ENCODE measurements at places on chromosomes 1 and 21.

- peak; percentile 56 for DNase-seq
Observed at GRCh38 chr1:19240673-19241538, 10.4 kb downstream of the EMC1 start.

DNA sequence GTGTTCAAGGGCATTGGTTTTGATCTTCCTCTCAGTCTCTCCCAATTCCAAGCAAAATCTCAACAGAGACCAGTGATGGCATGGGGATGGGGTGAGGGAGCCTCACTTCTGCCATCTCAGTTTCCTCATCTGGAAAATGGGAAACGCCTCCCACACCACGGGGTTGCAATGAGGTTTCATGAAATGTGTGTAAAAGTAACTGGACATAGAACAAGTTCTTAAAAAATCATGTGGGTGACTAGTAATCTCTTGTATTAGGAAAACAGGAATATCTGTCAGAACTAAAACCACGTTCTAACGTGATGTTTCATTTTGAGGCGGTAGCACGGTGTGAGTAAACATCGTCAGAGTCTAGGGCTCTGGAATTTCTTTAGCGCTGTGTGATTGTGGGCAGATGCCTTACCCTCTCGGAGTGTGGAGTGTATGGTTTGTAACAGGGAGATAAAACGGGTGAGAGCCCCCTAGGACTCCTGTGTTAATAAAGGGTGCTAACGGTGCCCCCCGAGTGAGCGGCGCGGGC is 55.5 kb upstream of the DNAJC6 start:
- DNase-seq, result no peak

DNA sequence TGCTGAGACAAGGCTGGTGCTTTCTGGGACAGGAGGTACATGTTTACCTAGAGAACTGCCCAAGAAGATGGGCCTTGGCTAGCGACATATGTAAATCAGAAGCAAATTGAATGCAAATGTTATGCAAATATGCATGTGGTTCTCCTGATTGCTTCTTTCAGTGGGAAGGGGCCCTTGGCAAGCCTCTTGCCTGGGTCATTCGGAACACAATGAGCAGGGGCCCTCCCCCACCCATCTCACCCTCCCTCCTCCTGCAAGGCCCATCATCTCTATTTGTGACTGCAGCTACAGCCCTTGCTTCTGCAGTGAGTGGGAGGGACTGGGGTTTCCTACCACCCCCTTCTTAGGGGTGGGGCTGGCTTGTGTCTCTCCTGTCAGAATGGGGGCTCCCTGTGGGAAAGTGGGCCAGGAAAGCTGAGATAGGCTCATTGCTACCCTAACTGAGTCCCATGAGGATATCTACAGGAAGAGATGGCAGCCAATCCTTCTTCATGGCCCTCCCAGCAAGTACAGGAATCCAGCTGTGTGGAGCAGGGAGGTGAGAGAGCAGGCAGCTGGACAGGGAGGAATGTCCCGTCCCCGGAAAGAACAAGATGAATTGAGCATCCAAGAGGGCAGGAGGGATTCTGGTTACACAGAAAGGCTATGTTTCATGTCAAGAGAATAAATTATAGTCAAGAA is 31.0 kb downstream of the FOXD2 start:
- DNase-seq, result no peak

- DNase-seq, result no peak
Observed at GRCh38 chr1:160168609-160169369, 17.4 kb downstream of the ATP1A4 start.

DNA sequence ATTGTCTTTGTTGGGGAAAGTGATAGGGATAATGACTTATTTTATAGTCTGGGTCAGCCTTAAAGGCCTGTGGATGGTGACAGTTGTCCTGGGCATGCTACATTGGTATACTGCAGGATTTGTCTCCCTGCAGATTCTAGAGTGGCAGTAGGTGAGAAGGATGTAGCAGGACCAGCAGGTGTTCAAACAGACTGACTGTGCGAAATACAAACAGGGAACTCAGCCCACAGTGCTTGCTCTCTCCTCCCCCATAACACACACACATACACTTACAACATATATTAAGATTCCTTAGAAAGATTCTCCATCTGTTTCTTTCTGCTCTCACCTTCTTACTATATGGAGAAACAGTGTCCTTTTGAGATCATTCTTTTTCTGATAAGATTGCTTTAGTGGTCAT is 6.9 kb downstream of the PDE4B start:
- no peak for DNase-seq

DNA sequence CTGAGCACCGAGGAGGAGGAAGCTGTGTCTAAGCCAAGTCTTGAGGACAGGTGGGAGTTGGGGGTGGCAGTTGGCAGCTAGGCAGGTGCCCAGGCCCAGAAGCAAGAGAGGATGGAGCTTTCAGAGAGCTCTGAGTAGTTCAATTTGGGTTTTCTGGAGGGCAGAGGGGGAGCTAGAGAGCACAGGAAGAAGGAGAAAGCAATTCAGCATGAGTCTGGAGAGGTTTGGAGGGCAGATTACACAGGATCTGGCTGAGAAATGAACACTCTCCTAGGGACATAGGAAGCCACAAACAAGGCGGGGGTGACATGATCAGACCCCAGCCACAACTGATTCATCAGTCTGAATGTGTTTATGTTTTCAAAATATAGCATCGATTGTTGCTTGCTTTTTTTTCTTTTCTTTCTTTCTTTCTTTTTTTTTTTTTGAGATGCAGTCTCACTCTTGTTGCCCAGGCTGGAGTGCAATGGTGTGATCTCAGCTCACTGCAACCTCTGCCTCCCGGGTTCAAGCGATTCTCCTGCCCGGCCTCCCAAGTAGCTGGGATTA is 23.8 kb downstream of the PTPRF start:
- DNase-seq, result no peak

- DNase-seq, result no peak
Observed at GRCh38 chr1:185279571-185279970, 37.5 kb downstream of the IVNS1ABP start.

DNA sequence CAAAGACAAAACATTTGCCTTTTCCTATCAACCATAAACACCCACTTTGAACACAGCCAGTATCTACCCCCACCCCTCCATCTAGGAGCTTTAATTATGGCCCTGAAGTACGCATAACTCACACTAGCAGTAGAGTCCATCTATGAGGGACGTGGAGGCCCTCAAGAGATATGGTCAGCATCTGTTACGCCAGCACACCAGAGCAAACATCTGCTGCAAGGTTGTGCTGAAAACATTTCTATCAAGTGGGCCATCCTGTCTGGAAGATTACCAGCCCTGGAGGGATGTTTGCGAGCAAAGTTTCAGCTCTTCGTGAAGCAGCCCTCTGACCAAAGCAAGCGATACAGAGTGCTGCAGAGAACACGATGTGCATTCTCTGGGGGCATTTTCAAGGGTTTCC is 74.6 kb downstream of the SLC45A1 start:
- DNase-seq, result no peak

DNA sequence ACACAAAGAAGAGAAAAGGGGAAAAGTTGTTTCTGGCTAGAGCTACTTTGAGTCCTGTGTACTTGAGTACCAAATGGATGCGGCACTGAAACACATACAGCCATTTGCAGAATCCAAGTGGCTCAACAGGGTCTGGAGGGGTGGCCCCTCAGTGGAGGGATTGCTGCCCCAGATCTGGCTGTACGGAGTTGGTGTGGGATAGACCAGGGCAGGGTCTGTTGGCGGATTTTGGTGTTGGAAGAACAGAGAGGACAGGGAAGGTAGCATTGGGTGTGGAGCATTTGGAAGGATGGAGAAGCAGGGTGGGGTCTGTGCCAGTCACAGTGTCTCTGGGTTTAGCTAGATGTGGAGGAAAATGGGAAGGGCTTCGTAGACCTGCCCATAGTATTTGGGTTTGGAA is 220.5 kb downstream of the CAMTA1 start:
- no peak for DNase-seq

- DNase-seq, result no peak
Observed at GRCh38 chr1:178076607-178077006, 17.3 kb upstream of the RASAL2 start.

DNA sequence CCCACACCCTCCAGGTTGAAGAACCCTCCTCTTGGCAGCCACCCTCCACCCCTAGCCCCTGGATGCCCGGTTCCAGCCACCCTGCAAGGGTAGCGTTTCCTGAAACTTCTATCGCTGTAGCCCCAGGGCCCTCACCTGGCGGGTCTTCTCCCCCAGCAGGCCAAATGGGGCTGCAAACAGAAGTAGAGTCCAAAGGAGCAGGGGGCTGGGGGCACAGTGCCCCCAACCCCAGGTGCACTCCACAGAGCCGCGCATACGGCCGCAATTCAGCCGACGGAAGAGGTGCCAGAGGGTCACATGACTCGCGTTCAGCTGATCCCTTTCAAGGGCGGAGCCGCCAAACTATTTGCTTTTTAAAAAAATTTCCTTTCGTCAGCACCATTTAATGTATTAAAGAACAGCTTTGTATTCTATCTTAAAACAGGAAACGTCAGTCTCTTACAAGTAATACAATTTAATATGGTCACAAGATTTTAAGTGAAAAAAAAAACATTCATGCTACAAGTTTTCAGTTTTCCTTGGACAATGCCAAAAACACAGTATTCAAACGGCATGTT is at the start of gene GLMP:
Gene GLMP (minus strand): TSS at position 289 of the 557 bp plus-strand sequence. CDS start 34 bp downstream, at position 255.
- DNase-seq, result peak; percentile 52

DNA sequence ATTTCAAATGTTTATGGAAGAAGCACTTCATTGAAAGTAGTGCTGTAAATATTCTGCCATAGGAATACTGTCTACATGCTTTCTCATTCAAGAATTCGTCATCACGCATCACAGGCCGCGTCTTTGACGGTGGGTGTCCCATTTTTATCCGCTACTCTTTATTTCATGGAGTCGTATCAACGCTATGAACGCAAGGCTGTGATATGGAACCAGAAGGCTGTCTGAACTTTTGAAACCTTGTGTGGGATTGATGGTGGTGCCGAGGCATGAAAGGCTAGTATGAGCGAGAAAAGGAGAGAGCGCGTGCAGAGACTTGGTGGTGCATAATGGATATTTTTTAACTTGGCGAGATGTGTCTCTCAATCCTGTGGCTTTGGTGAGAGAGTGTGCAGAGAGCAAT is 10.7 kb downstream of the TARDBP start:
- no peak for DNase-seq

DNA sequence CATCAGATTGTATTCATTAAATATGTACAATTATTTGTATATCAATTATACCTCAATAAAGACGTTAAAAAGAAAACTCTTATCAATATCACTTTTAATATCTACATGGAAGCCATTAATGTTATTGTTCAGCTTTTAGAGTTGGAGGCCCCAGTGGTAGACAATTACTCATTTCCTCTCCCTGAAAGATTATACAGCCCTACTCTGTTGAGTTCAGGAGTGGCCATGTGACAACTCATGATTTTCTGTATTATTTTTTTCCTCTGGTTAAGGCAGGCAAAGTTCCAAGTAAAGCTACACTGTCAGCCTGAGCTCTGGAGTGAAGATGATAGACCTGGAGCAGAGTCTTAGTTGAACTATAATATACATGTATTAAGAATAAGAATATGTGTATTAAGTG is 247.9 kb upstream of the B3GALT2 start:
- no peak for DNase-seq

DNA sequence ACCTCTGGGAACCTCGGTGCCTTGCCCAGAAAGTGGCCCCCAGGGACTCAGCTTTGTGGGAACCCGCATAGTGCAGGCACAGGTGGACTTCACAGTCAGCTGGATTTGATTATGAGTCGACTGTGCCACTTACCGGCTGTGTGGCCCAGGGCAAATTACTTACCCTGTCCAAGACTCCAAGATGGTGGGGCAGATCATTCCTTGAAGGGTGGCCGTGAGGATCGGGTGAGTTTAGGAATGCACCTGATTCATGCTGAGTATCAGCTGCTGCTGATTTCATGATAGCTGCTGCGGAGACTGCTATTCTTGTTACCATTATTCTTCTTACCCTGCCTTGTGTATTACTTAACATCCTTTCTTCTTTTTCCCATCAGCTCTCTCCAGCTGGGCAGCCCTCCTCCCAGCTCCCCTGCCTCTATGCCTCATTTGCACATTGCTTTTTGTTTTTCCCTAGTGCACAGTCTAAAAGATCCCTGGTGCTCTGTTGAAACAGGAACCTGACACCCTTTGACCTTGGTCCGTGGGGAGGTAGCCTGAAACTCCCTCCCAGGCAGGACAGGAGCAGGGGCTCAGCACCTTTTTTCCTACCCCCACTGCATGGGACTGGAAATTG is 40.5 kb upstream of the FHAD1 start:
- no peak for DNase-seq

DNA sequence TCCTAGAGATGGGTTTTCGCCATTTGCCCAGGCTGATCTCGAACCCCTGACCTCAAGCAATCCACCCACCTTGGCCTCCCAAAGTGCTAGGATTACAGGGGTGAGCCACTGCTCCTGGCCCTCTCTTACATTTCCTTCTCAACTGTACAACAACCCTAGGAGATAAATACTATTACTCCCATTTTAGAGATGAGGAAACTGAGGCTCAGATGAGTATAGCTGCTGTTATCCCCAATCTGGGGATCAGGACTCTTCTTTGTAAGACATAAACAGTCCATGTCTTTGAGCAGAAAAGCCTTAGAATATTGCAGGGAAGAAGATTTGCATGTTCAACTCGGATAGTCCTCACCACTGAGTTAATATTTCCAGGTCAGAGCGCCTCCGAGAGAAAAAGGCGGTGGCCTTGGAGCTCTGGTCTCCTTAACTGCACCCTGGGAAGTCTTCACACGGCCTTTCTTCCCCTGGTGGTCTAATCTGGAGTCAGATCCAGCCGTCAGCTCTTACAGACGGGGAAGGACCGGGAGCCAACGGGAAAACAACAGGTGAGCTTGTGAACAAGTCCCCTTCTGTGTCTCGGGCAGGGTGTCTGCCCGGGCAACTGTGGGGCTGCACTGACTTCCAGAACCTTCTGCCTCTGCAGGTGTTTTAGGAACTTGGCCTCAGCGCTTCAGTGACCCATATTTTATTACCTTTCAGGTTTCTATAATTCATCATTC is 5.9 kb upstream of the OLIG1 start:
- no peak for DNase-seq

DNA sequence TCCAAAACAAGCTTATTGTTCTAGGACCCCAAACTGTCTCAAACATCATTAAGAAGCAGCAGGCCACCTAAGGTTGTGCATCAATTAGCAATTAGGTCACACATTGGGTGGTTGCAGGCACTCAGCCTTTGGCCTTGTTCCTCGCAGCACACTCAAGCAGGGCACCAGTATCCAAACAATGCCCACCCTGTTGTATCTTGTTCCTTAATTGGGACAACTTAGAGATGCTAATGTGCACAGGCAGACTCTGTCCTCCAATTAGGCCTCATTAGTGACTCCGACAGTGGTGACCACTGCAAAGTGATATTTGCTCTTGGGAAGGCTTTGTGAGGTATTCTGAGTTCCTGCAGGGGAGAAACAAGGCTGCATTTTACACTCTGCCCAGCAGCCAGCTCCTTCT is 515.1 kb upstream of the PTBP2 start:
- DNase-seq, result no peak

- DNase-seq, result no peak
Observed at GRCh38 chr1:6800745-6801144, 15.5 kb downstream of the CAMTA1 start.

DNA sequence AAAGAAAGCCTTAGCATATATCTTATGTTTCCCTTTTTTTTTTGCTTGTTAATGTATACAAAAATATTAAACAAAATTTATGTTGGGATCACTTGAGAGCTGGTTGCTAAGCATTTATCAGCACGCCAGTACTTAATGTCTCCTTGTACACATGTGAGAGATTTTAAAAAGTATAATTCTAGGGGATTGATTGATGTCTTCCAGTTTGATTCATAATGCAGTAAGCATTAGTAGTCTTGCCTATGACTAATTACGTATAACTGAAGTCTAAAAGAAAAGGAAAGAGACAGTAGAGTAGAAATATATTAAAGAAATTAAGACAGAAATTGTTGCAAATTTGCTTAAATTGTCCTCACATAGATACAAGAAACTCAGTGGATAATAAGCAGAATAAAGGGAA is 1630.4 kb upstream of the B3GALT2 start:
- DNase-seq, result no peak

All from stimulated activated naive CD4-positive, alpha-beta T cell (primary cell).